ENCODE measurements at places on chromosomes 16 and 17.

- DNase-seq, result no peak
Measured at GRCh38 chr16:29820271-29820701, at the start of gene MVP. Gene MVP, plus strand, starts transcription at chr16:29820462. Its CDS starts 10,088 bp downstream, at chr16:29830550.

DNA sequence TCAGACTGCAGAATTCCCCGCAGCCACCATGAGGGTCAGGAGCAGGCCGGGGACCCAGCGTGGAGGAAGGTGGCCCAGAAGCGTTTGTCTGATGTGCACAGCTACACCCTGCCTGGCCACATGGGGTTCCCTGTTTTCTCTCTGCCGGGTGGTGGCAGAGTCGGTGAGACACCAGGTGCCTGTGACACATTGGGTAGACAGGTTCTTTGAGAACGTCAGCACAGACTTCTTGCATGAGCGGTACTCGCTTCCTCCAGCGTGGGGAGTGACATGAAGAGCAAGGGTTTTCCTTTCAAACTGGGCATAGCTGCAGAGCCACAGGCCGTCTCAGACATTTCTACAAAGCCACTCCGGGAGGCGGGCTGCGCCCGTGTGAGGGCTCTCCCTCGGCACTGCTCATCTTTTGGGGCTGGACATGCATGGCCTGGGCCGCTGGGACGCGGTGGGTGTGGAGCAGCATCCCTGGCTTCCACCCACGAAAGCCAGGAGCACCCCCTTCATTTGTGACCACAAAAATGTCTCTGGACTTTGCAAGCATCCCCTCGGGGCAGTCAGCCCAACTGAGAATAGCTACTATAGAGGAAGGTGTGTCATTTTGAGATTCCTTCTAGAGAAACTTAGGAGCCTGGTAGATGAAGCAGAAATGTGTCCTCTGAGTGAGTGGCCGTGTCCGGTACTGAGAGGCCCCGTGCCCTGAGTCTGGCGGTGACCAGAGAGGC is 26.0 kb downstream of the NME3 start:
- no peak for DNase-seq

GRCh38 chr17:45123076-45123770 is 9.1 kb downstream of the PLCD3 start:
- DNase-seq, result no peak

DNA sequence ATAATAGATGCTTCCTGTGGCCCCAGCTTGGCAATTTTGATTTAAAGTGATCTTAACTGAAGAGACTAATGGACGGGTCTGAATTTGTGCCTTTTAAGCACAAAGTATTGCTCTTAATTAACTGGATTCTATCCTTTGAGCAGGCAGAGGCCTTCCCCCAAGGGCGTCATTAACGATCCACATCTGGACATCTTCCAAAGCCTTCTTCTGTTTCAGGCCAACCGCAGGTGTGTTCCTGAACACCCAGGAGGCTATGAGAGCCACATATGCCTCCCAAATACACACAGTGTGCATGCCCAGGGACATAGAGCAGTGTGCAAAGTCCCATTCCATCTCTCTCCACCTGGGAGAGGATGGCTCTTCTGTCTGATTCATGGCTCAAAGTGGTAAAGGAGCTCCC is 42.3 kb downstream of the MAPT start:
- DNase-seq, result no peak

DNA sequence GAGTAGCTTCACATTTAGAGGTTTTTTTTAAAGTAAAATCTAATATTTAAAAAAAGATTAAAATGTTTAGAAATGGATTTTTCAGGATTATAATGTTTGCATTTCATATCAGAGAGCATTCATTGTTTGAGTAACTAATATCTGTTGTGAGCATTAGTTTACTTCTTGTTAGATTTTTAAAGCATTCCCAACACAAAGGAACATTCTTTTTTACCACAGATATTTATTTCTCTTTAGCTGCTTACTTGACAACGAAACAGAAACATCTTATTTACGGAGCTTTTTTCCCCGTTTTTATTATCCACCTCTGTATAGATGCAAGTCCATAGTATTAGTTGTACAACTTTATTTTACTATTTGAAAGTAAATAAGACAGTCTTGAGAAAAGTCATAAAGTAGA is 53.0 kb downstream of the NFAT5 start:
- DNase-seq, result no peak

- no peak for DNase-seq
Measured at GRCh38 chr16:1290860-1291575, 18.4 kb upstream of the UBE2I start.

DNA sequence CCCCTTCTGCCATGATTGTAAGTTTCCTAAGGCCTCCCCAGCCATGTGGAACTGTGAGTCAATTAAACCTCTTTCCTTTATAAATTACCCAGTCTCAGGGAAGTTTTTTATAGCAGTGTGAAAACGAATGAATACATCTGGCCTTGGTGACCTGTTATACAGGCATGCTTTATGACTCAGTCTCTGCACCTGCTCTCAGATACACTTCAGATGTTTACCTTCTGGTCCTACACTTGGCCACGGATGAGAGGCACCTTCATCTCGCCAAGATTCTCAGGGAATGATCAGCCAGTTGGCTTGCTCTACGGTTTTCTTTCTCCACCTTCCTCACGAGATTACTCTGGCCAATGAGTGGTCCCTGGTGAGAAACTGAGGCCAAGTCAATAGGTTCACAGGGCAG is 304.7 kb downstream of the CA10 start:
- no peak for DNase-seq

- no peak for DNase-seq
Measured at GRCh38 chr17:80482058-80482318, 5.6 kb upstream of the NPTX1 start.

- DNase-seq, result no peak
Measured at GRCh38 chr17:28470914-28471366, 2.5 kb upstream of the SLC13A2 start.

- DNase-seq, result no peak
Measured at GRCh38 chr17:9702914-9703780, 57.8 kb downstream of the USP43 start.

DNA sequence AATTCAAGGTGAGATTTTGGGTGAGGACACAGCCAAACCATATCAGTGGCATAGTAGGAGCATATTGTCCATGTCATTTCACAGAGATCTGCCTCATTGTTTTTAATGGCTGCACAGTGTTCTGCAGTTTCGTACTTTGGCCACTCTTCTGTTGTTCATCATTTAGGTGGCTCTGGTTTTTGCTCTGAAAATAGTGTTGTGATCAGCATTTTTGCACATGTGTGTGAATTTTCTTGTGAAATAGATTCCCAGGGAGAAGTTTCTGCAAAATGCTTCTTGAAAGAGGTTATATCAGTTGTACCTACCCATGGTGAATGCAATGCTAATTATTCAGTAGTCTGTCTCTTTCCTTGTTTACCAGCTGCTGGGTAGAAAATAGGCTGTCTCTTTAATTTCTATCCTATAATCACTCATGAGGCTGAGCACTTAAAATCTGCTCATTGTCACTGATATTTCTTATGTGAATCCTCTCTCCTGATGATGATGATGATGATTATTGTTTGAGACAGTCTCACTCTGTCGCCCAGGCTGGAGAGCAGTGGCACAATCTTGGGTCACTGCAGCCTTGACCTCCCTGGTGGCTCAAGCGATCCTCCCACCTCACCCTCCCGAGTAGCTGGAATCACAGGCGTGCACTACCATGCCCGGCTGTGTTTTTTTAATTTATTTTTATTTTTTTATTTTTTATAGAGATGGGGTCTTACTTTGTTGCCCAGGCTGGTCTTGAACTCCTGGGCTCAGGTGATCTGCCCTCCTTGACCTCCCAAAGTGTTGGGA is 10.5 kb downstream of the LCMT1 start:
- no peak for DNase-seq

DNA sequence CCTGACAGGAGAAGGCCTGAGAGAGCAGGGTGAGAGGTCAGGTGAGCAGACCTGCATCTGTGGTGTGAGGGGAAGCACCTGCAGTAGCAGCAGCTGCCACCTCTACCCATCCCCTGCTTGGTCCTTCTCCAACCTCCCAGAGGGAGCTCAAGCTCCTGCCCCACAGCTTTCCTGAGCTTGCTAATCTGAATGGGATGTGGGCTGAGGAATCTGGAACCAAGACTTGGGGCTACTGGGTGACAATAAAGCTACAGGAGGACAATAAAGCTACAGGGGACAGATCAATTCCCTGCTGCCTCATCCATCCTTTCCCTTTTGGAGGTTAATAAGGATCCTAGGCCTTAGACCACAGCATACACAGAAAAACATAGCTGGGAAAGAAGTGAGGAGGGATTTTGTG is 4.9 kb upstream of the TBX4 start:
- DNase-seq, result no peak

DNA sequence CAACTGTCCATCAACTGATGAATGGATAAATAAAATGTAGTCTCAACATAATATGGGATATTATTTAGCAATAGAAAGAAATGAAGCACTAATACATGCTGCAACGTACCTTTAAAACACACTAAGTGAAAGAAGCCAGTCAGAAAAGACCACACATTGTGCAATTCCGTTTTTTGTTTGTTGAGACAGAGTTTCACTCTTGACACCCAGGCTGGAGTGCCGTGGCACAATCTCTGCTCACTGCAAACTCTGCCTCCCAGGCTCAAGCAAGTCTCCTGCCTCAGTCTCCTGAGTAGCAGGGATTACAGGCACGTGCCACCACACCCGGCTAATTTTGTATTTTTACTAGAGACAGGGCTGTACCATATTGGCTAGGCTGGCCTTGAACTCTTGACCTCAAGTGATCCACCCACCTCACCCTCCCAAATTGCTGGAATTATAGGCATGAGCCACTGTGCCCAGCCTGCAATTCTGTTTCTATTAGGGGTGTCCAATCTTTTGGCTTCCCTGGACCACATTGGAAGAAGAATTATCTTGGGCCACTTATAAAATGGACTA is 40.1 kb downstream of the SCNN1B start:
- DNase-seq, result no peak

DNA sequence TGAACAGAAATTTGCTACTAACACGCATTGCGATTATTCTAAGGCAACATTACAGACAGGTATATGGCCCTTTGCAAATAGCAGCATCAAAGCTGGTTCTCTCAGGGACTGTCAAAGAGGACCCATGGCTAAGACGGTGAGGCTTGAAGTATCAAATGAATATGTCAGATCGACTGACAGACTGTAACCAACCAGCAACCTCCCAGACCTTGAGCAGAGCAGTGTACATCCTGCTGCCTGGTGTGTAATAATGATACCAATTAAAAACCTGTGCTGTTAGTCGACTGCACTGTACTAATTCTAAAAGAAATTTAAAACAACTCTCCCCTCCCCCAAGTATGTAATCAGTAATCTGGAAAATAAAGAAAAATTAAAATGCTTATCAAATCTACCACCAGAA is 35.9 kb upstream of the GHDC start:
- DNase-seq, result no peak

GRCh38 chr17:11486868-11487310 is 111.4 kb upstream of the DNAH9 start:
- no peak for DNase-seq

DNA sequence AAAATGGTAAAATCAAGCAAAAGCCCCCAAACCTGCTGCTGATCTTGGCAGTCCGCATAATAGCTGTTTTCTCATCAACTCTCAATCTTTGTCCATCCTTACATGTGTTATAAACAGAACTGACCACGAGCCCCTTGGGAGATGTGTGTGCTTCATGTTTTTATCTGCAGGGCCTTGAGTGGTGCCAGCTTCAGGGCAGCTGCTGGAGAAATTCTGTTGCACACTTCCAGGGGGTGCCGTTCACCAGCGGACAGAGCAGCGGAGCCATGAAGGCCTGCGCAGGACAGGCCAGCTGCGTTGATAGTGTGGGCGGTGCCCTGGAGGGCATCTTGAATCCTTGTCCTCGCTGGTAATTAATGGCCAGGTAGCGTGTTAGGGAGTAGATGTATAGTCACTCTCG is 20.1 kb downstream of the MPRIP start:
- DNase-seq, result no peak

DNA sequence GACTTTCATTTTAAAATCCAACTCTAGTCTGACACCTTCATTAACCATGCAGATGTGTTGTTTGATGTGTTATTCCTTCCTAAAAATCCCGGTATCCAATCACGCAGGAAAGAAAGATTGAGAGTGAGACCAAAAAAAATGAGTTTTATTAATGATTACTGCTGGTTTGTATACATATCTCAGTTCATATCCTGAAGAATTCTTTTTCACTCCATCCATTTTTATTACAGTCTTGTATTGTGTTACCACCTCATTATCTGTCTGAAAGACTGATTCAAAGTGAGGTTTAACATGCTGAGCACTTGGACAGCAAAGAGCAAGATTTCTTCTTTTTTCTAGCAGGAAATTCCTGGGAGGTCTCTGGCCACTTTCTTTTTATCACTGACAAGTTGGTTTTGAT is 268.3 kb downstream of the CDH11 start:
- DNase-seq, result no peak

GRCh38 chr17:27256225-27257030 is 37.5 kb upstream of the WSB1 start:
- DNase-seq, result no peak

GRCh38 chr17:51371732-51372151 is 111.4 kb downstream of the UTP18 start:
- no peak for DNase-seq

DNA sequence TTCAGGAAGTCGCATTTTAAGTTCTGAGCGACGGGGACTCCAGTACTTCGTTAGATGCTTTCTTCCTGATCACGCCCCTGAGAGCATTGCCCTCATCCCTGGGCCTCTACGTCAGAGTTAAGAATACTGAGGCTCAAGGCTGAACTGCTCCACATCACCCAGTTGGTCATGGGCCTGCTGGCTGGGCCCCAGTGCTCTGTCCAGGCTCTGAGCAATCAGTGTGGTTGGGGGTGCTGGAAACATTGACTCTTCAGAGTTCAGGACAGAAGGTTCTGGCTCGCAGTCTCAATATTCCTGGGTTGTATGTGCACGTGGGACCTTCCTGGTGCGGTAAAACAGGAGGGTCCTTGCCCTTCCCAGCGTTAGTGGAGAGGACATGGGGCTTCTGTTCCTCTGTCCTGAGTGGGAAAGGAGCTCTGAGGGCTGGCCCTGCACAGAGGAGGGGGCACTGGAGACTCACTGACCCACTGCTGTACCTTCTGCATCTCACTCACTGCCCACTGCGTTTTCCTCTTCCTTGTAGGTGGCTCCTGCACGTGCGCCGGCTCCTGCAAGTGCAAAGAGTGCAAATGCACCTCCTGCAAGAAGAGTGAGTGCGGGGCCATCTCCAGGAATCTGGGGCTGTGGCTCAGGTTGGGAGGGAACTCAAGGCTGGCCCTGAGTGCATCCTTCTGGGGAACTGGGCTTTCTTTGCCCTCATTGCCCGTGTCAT is 518 bp downstream of the MT1E start:
- no peak for DNase-seq

Measured in GM18507 (cell line).